ENCODE measurements at places on chromosomes 7 and 10. TPM values are rescaled to one million over a fixed set of nuclear protein-coding genes. Genes with fewer than 3 reads are reported as not detected.

The LMOD2 gene
- total RNA-seq: not detected

The SORBS1 gene
- total RNA-seq: 1.0 TPM

The AHCYL2 gene
- 14.1 TPM for total RNA-seq

The ELAPOR2 gene
- total RNA-seq: 3.9 TPM

The AKR1C8 gene
- not detected for total RNA-seq

GRCh38 chr7:90693939-90694338 lies 97.8 kb downstream of the CDK14 start:
- DNase-seq: no peak

- DNase-seq: no peak
Observed at GRCh38 chr10:119284679-119285096, 77.3 kb downstream of the GRK5 start.

GRCh38 chr7:23230641-23231101 lies 15.9 kb upstream of the GPNMB start:
- no peak for DNase-seq

DNA sequence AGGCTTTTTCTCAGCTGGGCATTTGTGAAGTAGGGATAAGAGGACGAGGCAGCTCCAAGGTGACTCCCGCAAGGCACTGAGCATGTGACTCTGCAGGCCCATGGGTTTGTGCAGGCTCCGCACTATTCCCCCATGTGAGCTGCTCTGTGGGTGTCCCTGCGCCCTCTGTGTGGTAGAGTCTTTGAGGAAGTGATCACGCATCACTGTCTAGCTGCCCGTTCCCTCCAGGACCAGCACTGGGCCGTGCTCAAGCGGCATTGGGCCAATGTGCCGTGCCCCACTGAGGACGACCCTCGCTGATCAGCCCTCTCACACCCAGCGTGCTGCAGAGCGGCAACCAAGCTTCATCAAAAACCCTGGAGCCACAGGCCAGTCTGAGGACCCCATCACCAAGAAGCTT lies 7.5 kb downstream of the PRKAG2 start:
- DNase-seq: no peak

- no peak for DNase-seq
Observed at GRCh38 chr7:75840029-75840428, 26.4 kb upstream of the CCL24 start.

DNA sequence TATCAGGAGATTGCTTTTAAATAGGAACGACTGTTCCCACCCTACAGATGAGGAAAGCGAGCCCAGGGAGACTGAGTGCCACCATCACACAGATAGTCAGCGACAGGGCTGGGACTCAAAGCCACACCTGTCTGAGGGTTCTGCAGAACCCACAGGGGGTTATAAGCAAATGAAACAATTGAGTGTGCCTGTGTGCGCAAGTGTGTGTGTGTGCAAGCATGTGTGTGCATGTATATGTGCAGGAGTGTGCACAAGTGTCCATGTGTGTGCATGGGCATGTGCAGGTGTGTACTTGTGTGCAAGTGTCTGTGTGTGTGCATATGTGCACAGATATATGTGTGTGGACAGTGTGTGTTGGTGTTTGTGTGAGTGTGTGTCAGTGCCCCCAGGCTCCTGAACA lies 280.2 kb downstream of the GRID1 start:
- no peak for DNase-seq

- no peak for DNase-seq
Observed at GRCh38 chr10:71998840-71999194, 34.6 kb downstream of the CHST3 start.

GRCh38 chr7:111532625-111533024 lies 29.7 kb downstream of the IMMP2L start:
- no peak for DNase-seq
